ENCODE measurements at places on chromosomes 16 and 17.

GRCh38 chr16:23611936-23612335 is 15.8 kb upstream of the NDUFAB1 start:
- no peak overlapping the region for H3K4me3 ChIP-seq
- no peak for DNase-seq
- H3K4me1 ChIP-seq, result peaks cover 3% of the 10 kb centered on the region
- no peak overlapping the region for H3K27ac ChIP-seq
- H3K27me3 ChIP-seq, result no peaks in the 10 kb centered on the region

DNA sequence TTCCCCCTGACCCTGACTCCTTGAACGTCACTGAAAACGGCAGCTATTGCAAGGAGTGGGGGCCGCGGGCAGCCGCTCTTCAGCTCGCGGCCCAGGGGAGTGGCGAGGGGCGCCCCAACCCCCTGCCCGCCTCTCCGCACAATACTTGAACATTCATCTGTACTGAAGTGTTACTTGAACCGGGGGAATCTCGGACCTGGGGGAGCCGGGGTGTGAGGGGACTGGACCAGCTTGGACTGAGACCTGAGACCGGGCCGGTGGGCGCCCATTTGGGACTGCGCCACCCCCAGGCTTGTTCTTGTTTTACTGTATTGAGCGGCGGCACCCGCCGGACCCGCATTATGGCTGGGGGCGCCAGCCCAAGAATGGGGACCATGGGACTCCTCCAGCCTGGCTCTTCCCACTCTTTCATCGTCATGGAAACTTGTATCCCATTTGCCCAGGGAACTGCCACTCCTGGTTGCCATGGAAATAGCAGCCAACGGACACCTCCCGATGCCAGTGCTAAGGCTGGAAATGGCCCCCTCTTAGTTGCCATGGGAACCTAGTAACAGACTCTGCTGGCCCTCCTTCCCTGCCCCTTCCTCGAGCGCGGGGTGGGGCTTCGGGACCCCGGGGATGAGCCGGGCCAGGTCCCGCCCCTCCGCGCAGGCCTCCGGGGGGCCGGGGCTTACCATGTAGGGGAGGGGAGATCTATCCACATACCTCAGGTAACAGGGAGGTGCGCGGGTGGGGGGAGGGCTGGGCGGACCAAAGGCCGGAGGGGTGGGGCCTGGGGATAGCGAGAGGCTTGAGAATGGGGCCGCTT is 805 bp upstream of the ORAI3 start:
- H3K4me1 ChIP-seq, result peaks cover 26% of the 10 kb centered on the region
- peak overlapping the region; percentile 14 for H3K27ac ChIP-seq
- no peak for DNase-seq

GRCh38 chr16:72530434-72530833 is 358.5 kb upstream of the PMFBP1 start:
- H3K4me3 ChIP-seq, result no peak overlapping the region
- no peak for DNase-seq
- no peaks in the 10 kb centered on the region for H3K27me3 ChIP-seq
- peaks cover 7% of the 10 kb centered on the region for H3K36me3 ChIP-seq

- H3K27ac ChIP-seq, result peak overlapping the region; percentile 77
- DNase-seq, result no peak
- H3K4me1 ChIP-seq, result peaks cover 34% of the 10 kb centered on the region
- peaks cover 12% of the 10 kb centered on the region for H3K36me3 ChIP-seq
These were observed 3.3 kb downstream of the DUS1L start for GRCh38 chr17:82062076-82062983.

- H3K4me3 ChIP-seq, result no peak overlapping the region
- H3K4me1 ChIP-seq, result peaks cover 18% of the 10 kb centered on the region
- peaks cover 53% of the 10 kb centered on the region for H3K36me3 ChIP-seq
- no peak for DNase-seq
These were observed 30.8 kb downstream of the NDEL1 start for GRCh38 chr17:8466456-8466855.

GRCh38 chr17:76048025-76048605 is 21.0 kb upstream of the EVPL start:
- H3K4me3 ChIP-seq, result no peak overlapping the region
- peaks cover 17% of the 10 kb centered on the region for H3K4me1 ChIP-seq
- H3K27me3 ChIP-seq, result no peaks in the 10 kb centered on the region
- H3K27ac ChIP-seq, result peak overlapping the region; percentile 69
- no peak for DNase-seq

GRCh38 chr17:43962479-43962878 is 8.7 kb upstream of the PYY start:
- DNase-seq, result peak; percentile 22
- H3K4me3 ChIP-seq, result no peak overlapping the region
- peaks cover 47% of the 10 kb centered on the region for H3K27me3 ChIP-seq
- no peaks in the 10 kb centered on the region for H3K36me3 ChIP-seq
- H3K27ac ChIP-seq, result no peak overlapping the region

DNA sequence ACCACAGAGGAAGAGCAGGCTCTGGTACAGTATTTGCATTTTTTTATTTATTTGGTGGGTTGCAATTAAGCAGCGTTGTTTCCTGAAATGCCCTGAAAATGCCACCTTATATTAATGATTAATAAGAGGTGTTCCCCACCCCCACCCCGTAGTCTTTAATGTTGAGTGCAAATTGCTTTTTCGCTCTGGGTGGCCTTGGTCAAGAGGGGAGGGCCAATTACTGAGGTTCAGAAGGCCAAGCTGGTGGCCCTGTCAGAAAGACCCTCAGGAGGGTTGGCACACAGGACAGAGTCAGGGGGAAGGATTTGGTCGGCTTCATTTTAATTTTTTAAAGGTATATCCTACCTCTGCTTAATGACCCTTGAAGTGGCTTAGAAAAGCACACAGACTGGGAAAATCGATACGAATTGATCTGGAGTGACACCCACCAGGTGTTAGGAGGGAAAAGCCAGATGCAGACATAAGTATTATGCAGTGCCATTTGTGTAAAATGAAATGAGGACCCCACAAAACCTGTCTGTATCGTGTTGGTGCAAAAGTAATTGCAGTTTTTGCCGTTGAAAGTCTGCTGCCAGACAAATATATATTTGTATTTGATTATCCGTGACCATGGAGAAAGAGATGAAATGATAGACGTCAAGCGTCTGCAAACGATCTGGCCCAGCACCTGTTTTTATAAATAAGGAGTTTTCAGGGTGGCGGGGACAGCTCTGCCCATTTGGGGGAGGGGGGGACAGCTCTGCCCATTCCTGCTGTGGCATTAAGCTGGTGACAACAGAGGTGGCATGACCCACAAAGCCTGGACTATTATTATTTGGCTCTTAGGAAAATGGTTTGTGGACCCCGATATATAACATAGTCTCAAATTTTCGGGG is 143.8 kb upstream of the PLCG2 start:
- H3K27me3 ChIP-seq, result no peaks in the 10 kb centered on the region
- peaks cover 32% of the 10 kb centered on the region for H3K4me1 ChIP-seq
- no peak overlapping the region for H3K27ac ChIP-seq
- no peak for DNase-seq

DNA sequence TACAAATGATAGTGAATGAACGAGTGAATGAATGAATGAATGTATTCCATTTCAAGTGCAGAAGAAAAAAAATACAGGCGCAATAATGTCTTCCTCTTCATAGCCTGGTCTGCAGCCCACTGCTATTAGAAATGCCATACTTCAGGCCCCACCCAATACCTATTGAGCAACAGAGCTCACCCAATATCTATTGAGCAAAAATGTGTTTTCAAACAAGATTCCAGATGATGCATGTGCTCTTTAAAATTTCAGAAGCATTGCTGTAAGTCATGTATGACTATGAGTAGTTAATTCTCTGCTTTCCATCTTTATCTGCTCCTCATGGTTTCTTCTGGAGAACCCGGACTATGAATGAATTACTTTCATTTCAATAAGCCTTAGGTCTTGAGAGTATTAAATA is 308.2 kb downstream of the XYLT1 start:
- no peak overlapping the region for H3K27ac ChIP-seq
- peaks cover 65% of the 10 kb centered on the region for H3K4me1 ChIP-seq
- peaks cover 63% of the 10 kb centered on the region for H3K36me3 ChIP-seq
- no peak overlapping the region for H3K4me3 ChIP-seq
- no peaks in the 10 kb centered on the region for H3K27me3 ChIP-seq

DNA sequence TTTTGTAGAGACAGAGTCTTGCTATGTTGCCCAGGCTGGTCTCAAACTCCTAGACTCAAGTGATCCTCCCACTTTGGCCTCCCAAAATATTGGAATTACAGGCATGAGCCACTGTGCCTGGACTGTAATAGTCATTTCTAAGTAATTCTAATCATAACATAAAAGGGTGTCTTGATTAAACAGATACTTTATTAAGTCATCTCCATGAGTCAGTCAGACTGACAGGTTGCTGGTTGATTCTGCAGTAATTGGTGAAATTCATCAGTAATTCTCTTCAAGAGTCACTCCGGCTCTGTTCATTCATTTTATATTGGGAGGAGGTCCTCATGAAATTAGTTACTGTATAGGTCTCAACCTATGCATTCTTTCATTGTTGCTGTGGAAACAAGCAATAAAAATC is 85.6 kb downstream of the SPECC1 start:
- no peak overlapping the region for H3K4me3 ChIP-seq
- no peak overlapping the region for H3K27ac ChIP-seq
- no peaks in the 10 kb centered on the region for H3K36me3 ChIP-seq
- no peaks in the 10 kb centered on the region for H3K27me3 ChIP-seq

DNA sequence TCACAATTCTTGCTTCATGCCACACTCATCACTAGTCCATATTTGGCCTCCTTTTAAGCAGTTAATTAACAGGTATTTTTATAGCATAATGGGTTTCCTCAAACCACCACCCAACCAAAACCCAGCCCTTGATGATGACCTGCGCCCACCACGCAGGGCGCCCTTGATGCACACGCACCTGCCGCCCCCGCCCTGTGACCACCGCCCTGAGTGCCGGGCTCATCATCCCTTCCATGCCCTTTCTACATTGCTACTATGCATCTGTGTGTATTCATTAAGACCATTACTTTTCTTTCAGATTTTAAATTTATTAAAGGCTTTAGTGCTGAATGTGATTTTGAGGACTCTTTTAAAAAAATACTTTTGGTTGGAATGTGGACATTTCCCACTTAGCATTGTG is 204.8 kb upstream of the CHMP6 start:
- peaks cover 45% of the 10 kb centered on the region for H3K4me1 ChIP-seq
- no peak for DNase-seq
- H3K27me3 ChIP-seq, result no peaks in the 10 kb centered on the region
- peaks cover 22% of the 10 kb centered on the region for H3K36me3 ChIP-seq

DNA sequence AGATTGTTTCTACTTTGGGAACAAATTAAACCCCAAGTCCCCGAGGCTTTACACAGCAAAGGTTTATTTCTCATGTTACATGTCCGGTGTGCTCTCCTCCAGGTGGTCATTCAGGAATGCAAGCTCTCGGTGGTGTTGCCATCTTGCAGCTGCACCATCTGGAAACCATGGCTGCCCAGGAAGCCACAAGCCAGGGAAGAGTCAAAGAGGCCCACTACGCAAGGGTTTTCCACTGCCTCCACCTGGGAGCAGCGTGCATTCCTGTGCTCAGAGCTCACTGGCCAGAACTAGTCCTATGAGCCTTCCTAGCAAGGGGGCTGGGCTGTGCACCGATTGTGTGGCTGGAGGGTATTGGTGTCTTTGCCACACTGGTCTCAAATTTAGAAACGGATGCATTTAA is 128.8 kb upstream of the FOXF1 start:
- H3K4me1 ChIP-seq, result peaks cover 2% of the 10 kb centered on the region
- H3K36me3 ChIP-seq, result no peaks in the 10 kb centered on the region
- no peak overlapping the region for H3K27ac ChIP-seq
- H3K4me3 ChIP-seq, result no peak overlapping the region
- peaks cover 24% of the 10 kb centered on the region for H3K27me3 ChIP-seq
- no peak for DNase-seq

DNA sequence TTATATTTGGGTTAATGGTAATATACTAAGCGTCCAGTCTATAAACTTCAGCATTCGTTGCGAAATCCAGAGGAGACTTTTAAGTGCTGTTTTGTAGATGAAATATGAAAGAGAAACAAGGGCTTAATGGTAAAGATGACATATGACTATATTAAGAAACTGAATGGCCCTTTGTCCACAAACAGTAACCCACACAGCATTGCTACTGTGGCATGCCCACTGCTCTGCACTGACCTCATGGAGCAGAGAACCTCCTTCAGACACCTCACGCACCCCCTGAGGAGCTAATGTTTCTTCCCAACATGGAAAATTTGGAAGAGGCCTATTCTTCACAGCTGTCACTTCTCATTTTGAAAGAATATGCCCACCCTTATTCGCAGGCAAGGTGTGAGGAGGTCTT is 26.7 kb downstream of the ASPA start:
- no peaks in the 10 kb centered on the region for H3K36me3 ChIP-seq
- no peak overlapping the region for H3K4me3 ChIP-seq
- H3K4me1 ChIP-seq, result no peaks in the 10 kb centered on the region
- no peak overlapping the region for H3K27ac ChIP-seq
- peaks cover 37% of the 10 kb centered on the region for H3K27me3 ChIP-seq

DNA sequence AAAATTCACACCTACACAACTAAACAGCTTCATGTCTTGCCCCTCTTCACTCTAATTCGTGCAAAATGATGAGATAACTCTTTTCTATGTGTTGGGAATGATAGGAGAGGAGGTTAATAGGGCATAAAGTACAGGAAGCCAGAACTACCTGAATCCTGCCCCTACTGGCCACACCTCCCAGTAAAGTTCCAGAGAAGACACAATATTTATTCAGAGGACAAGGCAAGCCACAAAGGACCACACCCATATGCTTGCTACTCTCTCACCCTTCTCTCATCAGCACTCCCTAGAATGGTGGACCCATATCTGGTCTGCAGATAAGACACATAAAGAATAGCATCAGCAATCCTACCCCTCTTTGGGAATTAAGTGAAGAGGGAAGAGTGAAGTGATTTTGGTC is 74.6 kb downstream of the ZNF18 start:
- peaks cover 5% of the 10 kb centered on the region for H3K4me1 ChIP-seq
- H3K36me3 ChIP-seq, result peaks cover 4% of the 10 kb centered on the region
- DNase-seq, result no peak
- no peak overlapping the region for H3K4me3 ChIP-seq
- no peak overlapping the region for H3K27ac ChIP-seq
- peaks cover 4% of the 10 kb centered on the region for H3K27me3 ChIP-seq

GRCh38 chr17:38702916-38703741 is 1.9 kb upstream of the MLLT6 start:
- H3K27me3 ChIP-seq, result no peaks in the 10 kb centered on the region
- H3K36me3 ChIP-seq, result peaks cover 20% of the 10 kb centered on the region
- H3K4me1 ChIP-seq, result peaks cover 67% of the 10 kb centered on the region
- peak overlapping the region; percentile 95 for H3K4me3 ChIP-seq
- peak overlapping the region; percentile 100 for H3K27ac ChIP-seq

DNA sequence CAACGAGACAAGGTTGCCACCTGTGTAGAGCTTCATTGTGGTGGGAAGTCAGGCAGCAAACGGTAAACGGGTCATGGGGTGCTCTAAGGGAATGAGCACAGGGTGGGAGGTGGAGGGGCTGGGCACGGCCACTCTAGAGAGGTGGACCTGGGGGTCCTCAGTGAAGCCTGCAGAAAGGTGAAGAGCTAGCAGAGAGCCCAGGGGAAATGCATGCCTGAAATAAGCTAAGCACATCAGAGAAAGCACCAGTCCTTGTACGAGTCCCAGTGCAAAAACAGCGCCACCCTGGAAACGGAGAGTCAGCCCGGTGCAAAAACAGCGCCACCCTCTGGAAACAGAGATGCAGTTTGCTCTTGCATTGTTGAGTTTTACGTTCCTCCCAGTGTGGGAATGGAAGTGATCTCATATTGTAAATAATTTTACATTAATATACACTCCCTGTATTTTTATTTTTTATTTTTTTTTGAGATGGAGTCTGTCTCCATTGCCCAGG is 65.0 kb downstream of the TBC1D16 start:
- no peak overlapping the region for H3K4me3 ChIP-seq
- no peak for DNase-seq
- H3K27ac ChIP-seq, result no peak overlapping the region
- H3K36me3 ChIP-seq, result peaks cover 2% of the 10 kb centered on the region
- H3K4me1 ChIP-seq, result peaks cover 31% of the 10 kb centered on the region

- DNase-seq, result no peak
- H3K36me3 ChIP-seq, result no peaks in the 10 kb centered on the region
- no peaks in the 10 kb centered on the region for H3K27me3 ChIP-seq
- H3K4me3 ChIP-seq, result no peak overlapping the region
- H3K27ac ChIP-seq, result no peak overlapping the region
These were observed 58.4 kb downstream of the ELAC2 start for GRCh38 chr17:12959441-12959840.
